Naive thymus-derived CD4-positive, alpha-beta T cell (primary cell): ENCODE measurements at places on chromosomes 5 and 9.

GRCh38 chr9:21521448-21521847, 39.3 kb upstream of the IFNE start:
- no peak for DNase-seq

DNA sequence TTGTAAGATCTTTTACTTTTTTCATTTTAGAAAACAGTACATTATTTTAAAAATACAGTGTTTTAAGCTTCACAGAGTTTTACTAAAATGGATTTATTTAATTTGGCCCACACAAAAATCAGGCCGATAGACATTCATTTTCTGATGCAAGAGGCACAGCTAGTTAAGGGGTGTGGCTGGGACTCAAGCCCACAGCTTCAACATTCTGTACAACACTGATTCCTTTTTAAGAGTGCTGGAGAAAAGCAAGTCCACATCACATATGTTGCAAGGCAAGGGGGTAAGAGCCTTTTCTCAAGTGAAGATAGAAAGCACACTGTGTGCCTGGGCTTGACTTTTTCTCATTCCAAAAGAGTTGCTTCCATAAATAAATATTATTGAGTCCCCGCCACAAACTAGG, 195.9 kb downstream of the RFK start:
- DNase-seq = no peak

DNA sequence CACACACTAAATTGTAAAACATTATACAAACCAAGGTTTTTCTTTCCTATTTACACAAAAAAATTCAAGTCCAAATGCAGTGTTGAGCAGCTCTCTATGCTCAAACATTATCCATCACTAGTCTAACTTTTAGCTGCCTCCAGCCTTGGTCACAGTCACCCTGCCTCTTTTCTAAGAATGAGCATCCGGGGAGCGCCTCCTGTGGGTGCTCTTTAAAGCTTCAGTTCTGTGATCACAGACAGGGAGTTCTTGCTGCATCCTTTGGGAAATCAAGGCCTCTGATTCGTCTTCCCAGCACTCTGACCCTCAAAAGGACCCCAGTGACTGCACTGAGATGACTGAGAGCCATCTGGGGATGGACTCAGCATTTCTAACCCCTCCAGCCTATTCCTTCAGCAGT, 289.6 kb downstream of the SEC61B start:
- no peak for DNase-seq

DNA sequence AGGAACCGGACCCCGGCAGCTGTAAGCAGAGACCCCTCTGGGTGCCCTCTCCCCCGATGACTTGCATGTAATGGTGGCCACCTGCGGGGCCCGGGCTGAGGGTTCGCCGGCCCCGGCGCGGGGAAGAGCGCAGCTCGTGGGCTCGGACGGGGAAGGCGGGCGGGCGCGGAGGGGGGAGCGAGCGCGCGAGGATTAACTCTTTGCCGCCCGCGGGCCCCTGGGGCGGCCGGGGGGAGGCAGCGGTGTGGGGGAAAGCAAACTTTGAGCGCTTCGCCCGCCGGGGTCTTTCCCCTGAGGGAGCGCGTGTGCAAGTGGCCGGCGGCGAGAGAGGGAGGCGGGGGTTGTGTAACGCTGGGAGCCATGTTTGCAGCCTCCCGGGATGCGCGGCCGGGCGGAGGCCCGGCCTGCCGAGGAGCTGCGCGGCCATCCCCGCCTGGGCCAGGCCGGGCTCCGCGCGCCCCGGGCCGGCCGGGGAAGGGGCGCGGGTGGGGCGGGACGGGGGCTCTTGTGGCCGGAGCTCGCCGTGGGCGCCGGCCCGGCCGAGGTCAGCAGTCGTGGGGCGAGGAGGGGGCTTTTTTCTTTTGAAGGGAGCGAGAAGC, 547 bp downstream of the ANP32B start:
- DNase-seq = peak; percentile 70

DNA sequence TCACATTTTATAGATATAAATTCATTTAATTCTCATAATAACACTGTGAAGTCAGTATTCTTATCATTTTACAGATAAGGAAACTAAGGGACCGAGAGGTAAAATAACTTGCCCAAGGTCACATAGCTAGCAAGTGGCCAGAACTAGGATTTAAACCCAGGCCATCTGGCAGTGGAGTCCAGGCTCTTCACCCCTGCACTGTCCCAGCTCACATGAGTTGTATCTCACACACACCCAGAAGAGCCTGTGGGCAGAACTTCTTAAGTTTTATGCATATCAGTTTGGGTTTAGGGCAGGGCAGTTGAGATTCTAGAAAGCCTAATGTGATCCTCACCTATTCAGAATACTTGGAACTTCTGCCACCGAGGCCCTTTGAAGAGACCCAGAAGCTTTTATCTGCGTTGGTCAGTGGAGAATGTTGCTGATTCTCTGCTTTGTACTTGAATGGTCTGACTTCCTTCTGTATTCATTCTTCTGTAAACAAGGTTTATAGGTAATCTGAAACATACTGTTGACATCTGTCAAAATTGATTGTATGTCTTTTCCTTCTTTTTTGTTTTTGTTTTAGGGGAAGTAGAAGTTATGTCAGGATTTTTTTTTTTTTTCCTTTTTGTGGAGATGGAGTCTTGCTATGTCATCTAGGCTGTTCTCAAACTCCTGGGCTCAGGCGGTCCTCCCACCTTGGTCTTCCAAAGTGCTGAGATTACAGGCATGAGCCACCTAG, 75.8 kb downstream of the KIAA1958 start:
- DNase-seq = no peak

GRCh38 chr5:87888139-87888538, 380.5 kb downstream of the TMEM161B start:
- DNase-seq = no peak

GRCh38 chr9:129480227-129480626, 140.7 kb downstream of the C9orf50 start:
- DNase-seq = no peak

DNA sequence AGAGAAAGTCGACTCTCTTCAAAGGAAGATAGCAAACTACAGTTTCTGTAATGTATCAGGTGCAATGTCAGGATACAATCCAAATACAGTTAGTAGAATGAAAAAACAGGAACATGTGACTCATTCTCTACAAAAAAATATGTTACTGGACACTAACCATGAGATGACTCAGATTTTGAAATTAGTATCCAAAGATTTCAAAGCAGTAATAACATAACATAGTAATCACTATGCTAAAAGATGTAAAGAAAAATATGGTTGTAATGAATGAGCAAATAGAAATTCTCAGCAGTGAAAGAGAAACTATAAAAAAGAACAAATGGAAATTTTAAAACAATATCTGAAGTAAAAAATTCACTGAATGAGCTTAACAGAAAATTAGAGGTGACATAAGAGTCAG, 42.3 kb downstream of the SHOC1 start:
- DNase-seq = no peak

- DNase-seq = no peak
These were observed 315.5 kb downstream of the FER start for GRCh38 chr5:109063223-109063622.

GRCh38 chr5:6631441-6631840, 1.4 kb downstream of the NSUN2 start:
- DNase-seq = no peak

GRCh38 chr5:119397518-119398380, 41.9 kb downstream of the TNFAIP8 start:
- DNase-seq = no peak

- DNase-seq = peak; percentile 71
These were observed 34.1 kb downstream of the IRF1 start for GRCh38 chr5:132456296-132456986.

- DNase-seq = no peak
These were observed 120.3 kb downstream of the CDC42SE2 start for GRCh38 chr5:131384173-131384572.

GRCh38 chr5:2007878-2008501, 125.3 kb upstream of the IRX4 start:
- no peak for DNase-seq

GRCh38 chr9:99300103-99300439, 78.0 kb downstream of the SEC61B start:
- DNase-seq = no peak

- DNase-seq = no peak
These were observed 123.1 kb downstream of the DROSHA start for GRCh38 chr5:31408814-31409213.

DNA sequence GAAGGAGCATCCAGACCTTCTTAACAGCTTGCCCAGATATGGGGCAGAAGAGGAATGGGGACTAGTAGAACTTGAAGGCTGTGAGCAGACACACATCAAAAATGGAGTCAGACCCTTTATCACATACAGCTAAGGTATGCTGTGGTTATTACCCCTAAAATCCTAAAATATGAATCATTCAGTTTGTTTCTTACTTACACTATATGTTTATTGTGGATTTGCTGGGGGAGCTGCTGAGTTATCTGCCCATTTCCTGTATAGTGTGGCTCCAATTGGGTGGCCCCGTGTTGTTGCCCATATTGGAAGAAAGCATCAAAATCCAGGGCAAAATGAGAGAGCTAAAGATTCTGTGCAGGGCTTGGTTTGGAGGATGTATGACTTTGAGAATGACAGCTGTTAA, 56.9 kb downstream of the AP3S1 start:
- no peak for DNase-seq

GRCh38 chr5:147645197-147645596, 135.3 kb upstream of the DPYSL3 start:
- DNase-seq = no peak
